Activated T-cell treated with anti-CD3 and anti-CD28 coated beads for 4 hours (primary cell): ENCODE measurements at places on chromosomes 6 and 20.

DNA sequence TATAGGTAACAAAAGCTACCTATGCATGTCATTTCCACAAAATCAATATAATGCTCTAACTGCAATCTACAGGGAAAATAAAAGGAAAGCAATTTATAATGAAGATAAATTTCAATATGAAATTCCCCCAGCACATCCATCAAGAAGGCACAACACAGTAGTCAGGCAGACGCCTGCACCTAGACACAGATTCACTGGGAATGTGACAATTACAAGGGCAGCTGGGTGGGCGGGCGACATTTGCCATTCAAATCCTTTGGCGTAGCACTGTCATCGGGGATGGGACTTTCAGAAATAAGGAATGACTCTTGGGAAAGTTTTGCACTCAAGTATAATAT, 60.4 kb downstream of the SULF2 start:
- no peak for DNase-seq

DNA sequence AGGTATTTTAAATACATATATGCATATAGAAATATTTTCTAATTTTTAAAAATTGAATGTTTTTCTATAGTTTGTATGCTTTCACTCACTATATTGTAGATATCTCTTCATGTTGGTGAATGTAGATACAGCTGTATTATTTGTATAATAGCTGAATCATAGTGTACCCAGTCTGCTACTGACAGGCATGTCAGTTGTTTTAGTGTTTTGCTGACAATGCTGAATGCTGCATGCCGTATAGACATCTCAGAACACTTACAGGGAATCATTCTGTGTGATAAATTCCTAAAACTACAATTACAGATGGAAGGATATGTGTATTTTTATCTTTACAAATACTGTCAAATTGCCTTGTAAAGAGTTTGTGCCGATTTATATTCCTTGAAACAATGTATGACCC, 175.4 kb downstream of the SIM1 start:
- DNase-seq, result no peak

DNA sequence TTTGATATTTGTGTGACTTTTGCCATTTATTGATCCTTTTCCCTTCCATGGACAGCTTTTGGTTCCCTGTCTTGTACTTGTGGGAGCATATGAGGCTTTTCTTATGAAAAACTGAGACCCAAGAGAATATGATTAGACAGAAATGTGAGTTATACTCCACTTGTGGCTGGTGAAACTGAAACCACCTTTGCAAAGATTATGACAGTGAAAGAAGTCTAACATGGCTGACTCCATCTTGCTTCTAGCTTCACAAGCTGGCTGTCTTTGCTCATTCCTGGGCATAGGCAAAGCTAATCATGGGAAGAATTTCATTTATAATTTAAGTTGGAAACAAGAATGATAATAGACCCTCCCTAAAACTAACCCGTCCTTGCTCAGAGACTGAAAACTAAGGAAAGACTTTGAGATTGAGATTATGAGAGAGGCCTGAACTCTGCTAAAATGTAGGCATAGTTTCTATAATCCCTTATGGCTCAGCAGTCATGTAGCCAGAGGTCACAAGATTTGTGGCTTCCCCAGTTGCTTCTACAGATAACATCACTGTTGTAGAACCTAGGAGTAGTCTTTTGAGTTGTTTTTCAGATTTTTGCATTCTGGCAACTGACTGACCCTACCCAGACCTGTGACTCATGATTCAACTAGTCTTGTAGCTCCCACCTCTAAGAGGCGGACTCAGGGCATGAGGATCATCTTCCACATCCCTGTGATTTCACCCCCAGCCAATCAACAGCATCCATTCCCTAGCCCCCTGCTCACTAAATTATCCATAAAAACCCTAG, 50.9 kb upstream of the CD2AP start:
- no peak for DNase-seq

GRCh38 chr6:145372671-145373151, 362.6 kb downstream of the EPM2A start:
- DNase-seq, result no peak

- DNase-seq, result no peak
Observed at GRCh38 chr6:77461796-77462195, 1.5 kb downstream of the HTR1B start.

- DNase-seq, result no peak
Observed at GRCh38 chr6:27617700-27618689, 145.1 kb upstream of the ZNF184 start.

- DNase-seq, result no peak
Observed at GRCh38 chr6:90435207-90435899, 138.7 kb upstream of the BACH2 start.

DNA sequence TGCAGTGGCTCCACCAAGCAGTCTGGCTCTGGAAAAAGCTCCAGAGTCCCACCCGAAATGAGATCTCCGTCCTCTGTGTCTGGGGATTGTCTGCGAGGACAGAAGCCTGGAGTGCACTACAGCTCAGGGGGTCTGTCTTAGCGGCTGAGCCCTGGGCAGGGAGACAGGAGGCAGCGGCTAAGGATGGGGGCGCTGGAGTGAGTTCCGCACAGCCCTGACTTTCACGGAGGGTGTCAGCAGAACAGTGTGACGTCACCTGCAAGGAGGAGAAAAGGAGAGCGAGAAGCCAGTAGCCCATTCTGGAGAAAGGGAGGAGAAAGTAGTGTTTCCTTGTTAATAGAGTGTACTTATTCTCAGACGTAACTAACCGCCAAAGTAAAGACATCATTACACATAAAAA, 97.6 kb downstream of the FAM50B start:
- DNase-seq, result no peak

DNA sequence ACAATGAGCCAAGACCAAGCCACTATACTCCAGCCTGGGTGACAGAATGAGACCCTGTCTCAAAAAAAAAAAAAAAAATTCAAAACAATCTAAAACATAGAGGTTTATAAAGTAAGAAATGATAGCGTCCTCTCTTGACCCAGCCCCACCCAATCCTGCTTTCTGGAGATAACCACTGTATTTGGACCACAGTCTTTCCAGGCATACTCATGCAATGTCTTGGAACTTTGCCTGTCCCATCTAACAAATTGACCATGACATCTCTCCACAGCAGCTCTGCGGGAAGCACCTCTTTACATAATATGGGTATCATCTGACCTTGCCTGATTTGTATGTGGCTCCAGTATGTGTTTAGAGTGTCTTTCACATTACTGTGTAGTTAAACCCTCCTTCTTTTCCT, 9.1 kb upstream of the SHLD1 start:
- no peak for DNase-seq

DNA sequence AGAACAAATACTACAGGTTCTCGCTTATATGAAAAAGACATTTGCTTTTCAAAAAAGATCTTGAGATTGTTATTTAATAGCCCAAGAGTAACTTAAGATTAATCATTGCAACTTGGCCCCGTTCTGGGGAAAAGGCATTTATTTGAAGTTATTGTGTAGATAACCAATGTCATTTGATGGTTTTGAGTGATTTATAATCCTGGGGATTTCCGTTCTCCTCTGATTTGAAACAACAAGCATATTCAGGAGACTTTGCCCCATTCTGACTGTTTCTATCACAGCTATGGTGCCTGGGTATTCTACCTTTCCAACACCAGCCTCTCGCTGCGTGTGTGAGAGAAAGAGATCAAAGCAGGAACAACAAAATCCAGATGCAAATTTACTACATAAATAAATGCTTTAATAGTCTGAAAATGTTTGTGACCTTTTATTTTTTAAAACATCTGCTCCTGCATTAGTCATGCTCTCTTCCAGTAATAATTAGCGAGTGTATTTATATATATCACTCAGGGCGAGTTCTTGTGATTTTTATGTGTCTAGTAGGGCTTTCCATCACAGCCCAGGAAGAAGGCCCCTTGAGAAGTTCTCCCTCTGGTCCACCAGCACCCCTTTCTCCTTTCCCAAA, 197.9 kb upstream of the FOXQ1 start:
- DNase-seq, result no peak

DNA sequence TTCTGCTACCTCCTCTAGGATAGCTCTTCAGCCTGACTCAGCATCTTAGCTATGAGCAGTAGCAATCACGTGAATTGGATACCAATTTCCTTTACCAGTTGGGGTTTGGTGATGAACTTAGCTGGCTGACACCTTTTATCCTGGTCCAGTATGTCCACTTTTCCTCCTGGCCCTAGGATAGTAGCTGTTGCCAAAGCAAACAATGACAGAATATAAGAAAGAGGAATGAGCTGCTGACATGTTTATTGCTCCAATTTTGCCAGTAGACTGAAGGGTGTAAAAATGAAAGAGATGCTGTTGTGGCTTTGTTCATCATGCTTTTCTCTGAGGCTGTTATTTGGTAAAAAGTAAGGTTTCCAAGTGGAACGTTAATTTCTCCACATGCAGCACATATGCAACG, 168.3 kb upstream of the JAG1 start:
- DNase-seq, result no peak

- no peak for DNase-seq
Observed at GRCh38 chr6:138101946-138102731, 5.1 kb downstream of the PERP start.

- DNase-seq, result no peak
Observed at GRCh38 chr20:49700411-49701185, 13.1 kb downstream of the B4GALT5 start.

DNA sequence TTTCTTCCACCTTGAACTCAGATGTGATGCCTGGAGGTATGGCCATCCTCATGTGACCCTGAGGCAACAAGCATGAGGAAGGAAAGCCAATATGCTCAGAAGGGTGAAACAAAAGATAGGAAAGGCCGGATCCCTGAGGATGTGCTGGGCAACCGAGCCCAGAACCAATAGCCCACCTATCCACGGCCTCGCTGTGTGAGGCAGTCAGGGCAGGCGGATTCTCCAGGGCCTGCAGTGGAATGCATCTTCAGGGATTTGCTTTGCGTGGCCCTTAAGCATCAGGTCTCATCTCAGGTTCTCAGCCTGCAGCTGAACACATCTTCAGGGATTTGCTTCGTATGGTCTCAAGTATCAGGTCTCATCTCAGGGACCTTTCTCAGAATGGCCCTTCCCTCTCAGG, 139.8 kb downstream of the ANKRD60 start:
- DNase-seq, result no peak

DNA sequence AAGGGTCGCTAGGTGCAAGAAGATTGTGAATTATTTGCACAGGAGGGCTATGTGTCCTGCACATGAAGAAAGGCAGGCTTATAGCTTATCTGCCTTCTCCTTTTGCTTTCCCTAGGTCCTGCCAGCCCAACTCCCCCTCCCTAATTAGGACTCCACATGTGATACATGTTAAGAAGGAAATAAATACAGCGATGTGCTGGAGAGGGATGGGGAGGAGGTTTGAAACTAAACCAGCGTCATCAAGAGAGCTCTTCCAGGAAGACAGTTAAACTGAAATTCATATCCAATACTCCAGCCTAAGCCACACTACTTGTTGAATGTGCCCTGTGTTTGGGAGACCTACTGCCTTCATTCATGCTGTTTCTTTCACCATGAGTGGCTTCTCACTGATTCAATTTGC, 34.9 kb upstream of the UTRN start:
- DNase-seq, result no peak

DNA sequence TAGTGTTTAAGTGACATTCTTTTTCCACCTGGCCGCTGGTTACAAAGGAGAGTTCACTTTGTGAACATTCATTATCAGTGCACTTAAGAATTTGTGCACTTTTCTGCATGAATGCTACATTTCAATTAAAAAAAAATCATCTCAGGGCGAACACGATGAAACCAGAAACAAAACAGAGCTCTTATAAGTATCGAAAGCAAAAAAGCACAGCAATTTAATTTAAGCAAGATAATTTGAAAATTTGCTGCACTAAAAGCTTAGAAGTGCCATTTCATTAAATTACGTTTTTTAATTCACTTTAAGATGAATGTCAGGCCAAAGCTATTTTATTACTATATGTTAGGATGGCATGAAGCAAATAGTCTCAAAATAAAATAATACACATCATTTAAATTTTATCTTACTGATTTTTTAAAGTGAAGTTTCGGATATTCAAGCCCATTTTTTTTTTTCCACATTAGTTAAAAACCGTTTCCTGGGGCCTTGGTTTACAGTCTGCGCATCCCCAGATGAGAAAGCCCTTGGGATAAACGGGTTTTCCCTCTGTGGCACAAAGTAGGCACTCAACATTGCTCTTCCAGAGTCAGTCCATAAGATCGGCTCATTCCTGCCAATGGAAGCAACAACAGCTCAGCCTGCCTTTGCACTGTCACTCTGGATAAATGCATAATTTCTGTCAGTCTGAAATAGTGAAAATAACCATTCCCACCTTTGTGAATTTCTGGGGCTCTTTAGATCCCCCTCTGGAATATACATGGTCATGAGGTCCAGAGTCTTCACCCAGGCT, 80.1 kb downstream of the FYN start:
- DNase-seq, result no peak

GRCh38 chr6:65979120-65979519, 272.1 kb upstream of the EYS start:
- no peak for DNase-seq

GRCh38 chr6:167576050-167576741, 250.5 kb upstream of the AFDN start:
- DNase-seq, result no peak

GRCh38 chr6:137283940-137284810, 65.0 kb upstream of the IFNGR1 start:
- DNase-seq, result no peak

DNA sequence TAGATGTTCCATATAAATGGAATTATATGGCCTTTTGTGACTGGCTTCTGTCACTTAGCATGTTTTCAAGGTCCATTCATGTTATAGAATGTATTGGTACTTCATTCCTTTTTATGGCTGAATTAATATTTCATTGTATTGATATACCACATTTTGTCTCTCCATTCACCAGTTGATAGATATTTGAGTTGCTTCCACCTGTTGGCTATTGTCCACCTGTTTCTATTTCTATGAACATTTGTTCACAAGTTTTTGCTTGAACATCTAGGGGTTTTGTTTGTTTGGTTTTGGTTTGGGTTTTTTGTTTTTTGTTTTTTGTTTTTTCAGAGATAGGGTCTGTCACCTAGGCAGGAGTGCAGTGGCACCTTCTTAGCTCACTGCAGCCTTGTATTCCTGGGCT, 23.2 kb downstream of the WFDC3 start:
- DNase-seq, result no peak

GRCh38 chr6:111579816-111580215, 25.9 kb downstream of the TRAF3IP2 start:
- DNase-seq, result no peak

DNA sequence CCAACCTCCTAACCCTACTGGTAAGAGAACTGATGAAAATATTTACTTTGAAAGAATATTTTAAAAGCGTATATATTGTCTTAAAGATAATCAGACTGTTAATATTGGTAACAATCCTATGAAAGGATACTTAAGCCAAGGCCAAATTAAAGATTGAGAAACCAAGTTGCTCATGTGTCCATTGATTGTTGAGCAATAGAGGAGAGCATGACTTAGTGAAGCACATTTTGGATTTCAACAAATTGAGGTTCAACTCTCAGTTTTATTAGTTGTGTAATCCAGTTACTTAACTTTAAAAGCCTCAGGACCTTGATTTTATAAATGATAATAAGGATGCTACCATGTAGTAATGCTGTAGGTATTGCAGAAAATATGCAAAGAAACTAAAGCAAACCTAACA, 56.8 kb downstream of the PRL start:
- no peak for DNase-seq

DNA sequence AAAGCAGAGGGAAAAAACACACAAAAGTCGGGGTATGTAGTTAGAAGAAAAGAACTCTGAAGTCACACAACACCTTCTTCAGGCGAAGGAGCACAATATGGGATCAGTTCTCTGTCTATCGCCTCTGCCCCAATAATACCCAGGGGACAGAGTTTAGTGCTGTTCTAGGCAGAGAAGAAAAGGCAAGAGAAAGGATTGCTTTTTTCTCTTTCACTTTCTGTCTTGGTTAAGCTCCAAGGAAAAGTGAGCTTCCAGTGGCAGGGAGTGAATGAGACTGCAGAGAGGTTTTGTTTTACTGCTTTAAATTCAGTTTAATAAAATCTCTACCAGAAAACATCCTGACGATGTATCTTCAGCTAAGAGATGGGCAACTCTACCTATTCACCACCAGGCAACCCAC, 86.6 kb upstream of the STXBP5 start:
- no peak for DNase-seq
